Fibroblast of villous mesenchyme (primary cell): ENCODE measurements at places on chromosomes 13 and 19. TPM values are rescaled to one million over a fixed set of nuclear protein-coding genes. Genes with fewer than 3 reads are reported as not detected.

DNA sequence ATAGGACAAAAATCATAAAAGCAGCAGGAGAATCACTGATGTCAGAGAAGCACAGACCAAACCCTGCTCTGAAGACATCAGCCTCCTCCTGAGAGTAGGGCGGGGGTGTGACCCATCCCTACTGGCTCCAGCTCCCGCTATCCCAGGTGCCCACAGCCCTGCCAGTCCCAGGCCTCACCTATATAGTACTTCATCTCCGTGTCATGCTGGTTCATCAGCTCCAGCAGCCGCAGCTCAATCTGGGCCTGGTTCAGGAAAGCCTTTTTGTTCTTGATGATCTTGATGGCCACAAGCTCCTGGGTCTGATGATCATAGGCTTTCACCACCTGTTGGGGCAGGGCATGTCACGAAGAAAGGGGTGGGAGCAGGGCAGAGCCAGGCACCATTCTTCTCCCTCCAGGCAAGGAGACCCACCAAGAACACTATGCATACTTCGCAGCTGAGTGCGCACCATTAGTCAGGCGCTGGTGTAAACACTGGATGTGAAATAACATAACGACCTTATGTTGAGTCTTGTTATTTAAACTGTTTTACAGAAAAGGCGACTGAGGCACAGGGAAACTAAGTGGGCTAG, 4.2 kb downstream of the DYRK1B start:
- no peak for DNase-seq

GRCh38 chr13:33367926-33368325, 82.4 kb upstream of the STARD13 start:
- DNase-seq: no peak

GRCh38 chr19:17266589-17266974, 661 bp upstream of the BABAM1 start:
- no peak for DNase-seq

GRCh38 chr13:89748716-89749115, 1598.8 kb upstream of the MIR17HG start:
- no peak for DNase-seq

DNA sequence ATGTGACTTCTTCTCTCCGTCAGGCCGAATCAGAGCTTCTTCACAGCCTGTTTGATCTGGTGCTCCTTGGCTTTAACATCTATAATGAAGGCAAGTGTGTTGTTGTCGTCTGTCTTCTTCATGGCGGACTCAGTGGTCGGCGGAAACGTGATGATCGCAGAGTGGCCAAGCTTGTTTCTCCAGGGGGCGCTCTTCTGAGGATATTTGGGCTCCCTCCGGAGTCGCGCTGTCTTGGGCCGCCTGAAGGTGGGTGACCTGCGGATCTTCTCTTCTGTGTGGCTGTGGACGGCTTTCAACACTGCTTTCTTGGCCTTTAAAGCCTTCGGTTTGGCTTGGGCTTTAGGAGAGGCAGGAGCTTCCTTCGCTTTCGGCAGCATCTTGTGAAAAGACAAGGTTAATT, 9.8 kb downstream of the TPRX1 start:
- DNase-seq: no peak

- no peak for DNase-seq
These were observed 1403.5 kb downstream of the PCDH9 start for GRCh38 chr13:65826657-65827056.

DNA sequence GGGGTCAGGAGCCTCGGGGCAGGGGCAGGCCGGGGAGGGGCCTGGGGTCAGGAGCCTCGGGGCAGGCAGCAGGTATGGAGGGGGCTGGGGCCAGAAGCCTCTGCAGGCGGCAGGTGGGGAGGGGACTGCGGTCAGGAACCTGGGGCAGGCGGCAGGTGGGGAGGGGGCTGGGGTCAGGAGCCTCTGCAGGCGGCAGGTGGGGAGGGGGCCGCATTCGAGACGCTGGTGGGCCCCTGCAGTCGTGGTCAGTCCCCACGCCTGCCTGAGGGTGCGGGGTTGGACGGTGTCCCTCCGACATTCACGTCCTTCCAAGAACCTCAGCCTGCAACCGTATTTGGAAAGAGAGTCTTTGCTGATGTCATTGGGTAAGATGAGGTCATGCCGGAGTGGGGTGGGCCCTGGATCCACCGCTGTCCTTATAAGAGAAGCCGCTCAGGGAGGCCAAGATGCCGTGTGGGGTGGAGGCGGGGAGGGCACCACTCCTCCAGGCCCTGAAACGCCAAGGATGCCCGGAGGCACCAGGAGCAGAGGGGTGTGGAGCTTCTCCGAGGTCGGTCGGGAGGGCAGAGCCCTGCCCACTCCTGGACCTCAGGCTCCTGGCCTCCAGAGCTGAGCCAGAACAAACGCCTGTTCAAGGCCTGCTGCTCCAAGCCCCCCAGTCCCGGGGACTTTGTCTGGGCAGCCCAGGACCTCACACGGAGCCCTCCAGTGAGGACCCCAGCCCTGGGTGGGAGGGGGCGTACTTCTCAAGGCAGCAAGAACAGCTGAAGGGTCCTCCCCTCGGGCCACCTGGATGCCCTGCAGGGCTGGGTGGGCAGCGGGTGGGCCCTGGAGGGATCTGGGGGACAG, 30.1 kb downstream of the PIP5K1C start:
- peak; percentile 92 for DNase-seq

GRCh38 chr13:65155861-65156260, 2074.3 kb downstream of the PCDH9 start:
- no peak for DNase-seq

DNA sequence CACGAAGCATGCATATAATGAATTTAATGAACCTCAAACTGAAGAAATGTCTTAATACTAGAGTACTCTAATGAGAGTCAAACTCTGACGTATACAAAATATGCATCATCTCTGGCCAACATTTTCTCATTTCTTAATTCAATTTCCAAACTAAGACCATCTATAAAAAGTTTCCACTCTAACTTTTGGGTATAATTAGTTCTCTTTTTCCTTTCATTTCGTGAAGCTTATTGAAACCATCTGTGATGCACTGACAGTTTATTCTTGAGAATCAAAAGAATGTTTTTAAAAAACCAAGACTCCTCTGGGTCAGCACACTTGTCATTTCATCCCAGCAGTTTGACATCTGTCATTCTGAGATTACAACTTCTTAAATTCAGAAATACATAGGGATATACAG, 90.0 kb downstream of the CAB39L start:
- no peak for DNase-seq

DNA sequence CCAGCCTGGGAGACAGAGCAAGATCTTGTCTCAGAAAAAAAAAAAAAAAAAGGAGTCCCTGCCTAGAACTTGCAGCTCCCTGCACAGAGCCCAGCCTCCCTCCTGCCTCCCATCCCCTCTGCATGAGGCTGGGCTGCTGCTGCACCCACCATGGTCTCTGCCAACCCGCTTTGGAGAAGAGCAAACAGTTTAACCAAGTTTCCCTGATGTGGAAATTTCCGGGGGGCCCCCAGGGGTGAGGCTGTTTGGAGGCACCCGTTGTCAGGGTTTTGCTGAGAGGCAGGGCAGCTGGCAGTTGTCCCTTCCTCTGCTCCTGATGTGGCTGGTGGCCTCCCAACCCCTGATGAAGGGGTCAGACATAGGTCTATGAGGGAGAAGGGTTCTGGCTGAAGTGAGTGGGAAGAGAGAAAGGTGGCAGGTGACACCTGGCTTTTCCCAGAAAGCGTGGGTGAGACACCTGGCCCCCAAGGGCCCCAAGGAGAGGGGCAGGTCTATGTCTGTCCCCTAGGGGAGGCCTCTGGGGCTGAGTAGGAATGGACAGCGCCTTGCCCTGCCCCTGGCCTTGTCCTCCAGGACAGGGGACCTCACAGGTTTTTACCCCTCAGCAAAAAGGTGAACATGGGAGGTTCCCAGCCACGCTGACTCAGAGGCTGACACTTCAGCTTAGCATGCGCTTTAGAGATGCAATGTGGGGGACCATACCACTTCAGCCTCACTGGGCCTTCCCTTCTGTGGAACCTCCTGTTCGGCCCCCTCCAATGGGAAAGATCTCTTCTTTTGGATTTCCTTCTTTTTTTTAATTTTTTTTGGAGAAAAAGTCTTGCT, 5.5 kb downstream of the LRP3 start:
- no peak for DNase-seq

DNA sequence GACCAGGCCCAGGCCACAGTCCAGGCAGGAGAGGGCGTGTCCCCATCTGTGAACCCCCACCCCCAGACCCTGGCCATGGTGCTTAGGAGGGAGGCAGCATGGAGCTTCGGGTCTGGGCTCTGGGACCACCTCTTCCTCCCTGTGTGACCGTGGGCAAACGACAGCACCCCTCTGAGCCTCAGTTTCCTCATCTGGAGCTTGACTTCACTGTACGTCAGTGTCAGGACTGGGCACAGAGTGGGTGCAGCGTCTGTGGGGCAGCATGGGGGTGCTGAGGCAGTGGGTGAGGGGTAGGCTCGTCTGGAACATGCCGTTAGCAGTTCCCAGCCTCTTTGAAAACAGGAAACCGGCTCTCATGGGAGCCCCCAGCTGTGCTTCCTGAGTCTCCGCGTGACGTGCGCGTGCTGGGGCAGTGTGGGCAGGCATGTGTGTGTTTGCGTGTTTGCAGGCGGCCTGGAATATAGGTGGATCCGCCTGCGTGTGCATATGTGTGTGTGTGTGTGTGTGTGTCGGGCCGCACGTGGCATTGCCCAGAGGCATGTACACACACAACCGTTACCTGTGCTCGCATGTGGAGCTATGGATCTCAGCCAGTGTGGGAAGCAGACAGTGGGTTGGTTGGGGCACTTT, 15.8 kb downstream of the ARRDC2 start:
- DNase-seq: peak; percentile 48

The MTIF3 gene
- total RNA-seq: 52.5 and 66.1 TPM in 2 replicates

The OR7A5 gene
- total RNA-seq: not detected in 2 replicates

The IQCN gene
- total RNA-seq: 0.86 and 0.97 TPM in 2 replicates

The BEST2 gene
- total RNA-seq: not detected in 2 replicates
